ENCODE measurements at places on chromosomes 1 and 21.
A peak's percentile ranks its signal among the peaks of the same experiment; 100 is the strongest.

DNA sequence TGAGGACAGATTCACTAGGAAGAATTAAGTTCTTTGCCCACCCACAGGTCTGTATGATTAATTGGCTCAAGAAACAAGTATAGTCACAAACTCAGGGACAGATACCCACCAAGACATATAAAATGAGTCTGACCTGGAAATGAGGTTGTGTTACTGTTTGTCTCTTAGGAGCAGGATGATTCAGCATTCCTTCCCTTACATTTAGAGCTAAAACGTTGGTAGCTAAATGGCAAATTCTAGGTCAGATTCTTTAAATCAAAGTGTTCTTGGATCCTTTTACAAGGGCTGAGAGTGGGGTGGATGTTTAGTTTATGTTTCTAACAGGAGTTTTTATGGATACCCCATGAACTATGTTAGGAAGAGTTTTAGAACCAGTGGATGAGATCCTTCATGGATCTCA, 4.7 kb downstream of the RIMKLA start:
- no peak for DNase-seq

DNA sequence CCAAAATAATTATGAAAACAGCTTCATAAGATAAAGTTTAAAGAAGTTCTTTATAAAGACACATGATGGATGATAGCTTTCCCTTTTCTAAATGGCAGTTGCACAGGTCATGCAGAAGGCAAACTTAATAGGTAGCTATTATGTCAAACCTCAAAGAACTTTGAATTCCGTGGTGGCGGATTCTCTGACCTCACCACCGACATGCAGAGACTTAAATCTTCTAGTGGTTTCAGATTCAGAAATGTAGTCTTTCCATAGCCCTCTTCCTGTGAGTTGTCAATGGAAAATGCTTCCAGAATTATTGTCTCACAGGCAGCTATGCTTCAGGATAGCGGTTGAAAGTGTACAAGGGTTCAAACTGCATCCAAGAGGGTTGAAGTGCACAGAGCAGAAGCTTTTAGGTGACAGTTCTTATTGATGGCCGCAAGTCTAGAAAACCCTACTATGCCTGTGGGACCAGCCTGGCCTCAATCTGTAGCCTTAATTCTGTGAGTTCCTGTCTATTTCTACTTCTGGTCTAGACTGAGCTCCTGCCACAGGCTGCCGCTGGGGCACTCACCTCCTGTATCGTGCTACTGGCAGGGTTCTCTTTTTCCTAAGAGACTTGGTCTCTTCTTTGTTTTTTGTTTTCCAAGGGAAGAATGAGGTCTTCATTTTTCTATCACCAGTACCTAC, 117.0 kb upstream of the ERRFI1 start:
- DNase-seq = peak; percentile 66

GRCh38 chr1:179709841-179710329, 33.2 kb upstream of the FAM163A start:
- DNase-seq = peak; percentile 67

GRCh38 chr1:227888404-227889046, 59.2 kb downstream of the WNT9A start:
- peak; percentile 21 for DNase-seq

Data from femur (tissue), 1 donor.